ENCODE measurements at places on chromosomes 6 and 20. TPM values are rescaled to one million over a fixed set of nuclear protein-coding genes. Genes with fewer than 3 reads are reported as not detected.
A peak's percentile ranks its signal among the peaks of the same experiment; 100 is the strongest.

GRCh38 chr20:53077373-53078205, 105.4 kb downstream of the TSHZ2 start:
- DNase-seq: no peak

DNA sequence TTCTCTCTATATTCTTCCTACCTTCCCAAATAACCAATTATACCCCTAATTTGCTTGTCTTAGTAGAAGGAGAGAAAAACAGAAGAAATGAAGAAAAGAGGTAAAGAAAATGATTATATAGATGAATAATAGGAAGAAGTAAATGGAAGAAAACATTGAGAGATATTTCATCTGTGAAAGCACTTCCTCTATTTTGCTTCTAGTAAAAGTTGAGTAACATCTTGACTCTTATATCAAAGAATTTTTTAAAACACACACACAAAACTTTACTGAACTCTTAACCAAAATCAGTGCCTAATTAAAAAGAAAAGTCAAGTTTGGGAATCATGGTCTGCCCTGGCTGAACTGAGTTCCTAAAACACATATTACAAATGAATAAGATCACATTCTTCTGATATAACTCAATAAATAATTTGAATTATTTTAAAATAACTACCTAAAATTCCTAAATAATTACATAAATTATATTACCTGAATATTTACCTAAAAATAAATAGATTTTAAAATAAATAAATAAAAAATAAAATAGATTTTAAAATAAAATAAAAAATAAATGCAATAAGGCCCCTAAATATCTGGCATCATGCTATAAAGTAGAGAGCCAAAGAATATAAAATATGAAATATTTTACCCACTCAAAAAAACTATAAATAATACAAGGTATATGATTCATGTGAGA, 8.8 kb downstream of the SLC17A2 start:
- DNase-seq: no peak

GRCh38 chr6:68313911-68314310, 321.2 kb upstream of the ADGRB3 start:
- no peak for DNase-seq

DNA sequence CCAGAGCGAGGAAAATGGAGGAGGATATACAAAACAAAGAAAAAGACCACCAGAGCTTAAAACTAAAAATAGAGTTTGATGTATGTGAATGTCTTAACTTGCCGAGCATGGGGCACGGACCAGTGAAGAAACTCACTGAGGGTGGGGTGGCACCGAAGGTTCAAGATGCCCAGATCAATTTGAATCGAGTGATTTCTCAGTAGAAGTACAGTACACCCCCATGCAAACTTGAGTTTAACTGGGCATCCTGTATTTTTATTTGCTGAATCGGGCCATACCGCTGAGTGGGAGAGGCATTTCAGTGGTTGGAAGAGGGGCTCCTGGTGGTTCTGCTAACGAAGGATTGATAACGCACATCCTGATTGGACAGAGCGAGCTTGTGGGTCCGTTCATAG, 81.7 kb downstream of the ANKRD60 start:
- no peak for DNase-seq

- no peak for DNase-seq
Observed at GRCh38 chr6:1729750-1730140, 120.0 kb downstream of the FOXC1 start.

DNA sequence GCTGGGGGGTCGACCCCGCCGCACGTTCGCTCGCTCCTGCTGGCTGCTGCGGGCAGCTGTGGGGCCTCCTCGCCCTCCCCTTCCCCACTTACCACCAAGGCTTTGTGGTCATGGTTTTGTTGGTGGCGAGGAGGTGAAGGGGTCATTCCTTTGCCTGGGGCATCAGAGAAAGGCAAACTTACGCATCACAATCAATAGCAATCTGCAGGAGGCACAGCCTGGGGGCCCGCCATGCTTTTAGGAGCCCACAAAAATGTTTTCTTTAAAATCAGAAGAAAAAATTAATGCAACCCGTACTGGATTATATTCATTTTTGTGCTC, 137.0 kb downstream of the IMPG1 start:
- no peak for DNase-seq

DNA sequence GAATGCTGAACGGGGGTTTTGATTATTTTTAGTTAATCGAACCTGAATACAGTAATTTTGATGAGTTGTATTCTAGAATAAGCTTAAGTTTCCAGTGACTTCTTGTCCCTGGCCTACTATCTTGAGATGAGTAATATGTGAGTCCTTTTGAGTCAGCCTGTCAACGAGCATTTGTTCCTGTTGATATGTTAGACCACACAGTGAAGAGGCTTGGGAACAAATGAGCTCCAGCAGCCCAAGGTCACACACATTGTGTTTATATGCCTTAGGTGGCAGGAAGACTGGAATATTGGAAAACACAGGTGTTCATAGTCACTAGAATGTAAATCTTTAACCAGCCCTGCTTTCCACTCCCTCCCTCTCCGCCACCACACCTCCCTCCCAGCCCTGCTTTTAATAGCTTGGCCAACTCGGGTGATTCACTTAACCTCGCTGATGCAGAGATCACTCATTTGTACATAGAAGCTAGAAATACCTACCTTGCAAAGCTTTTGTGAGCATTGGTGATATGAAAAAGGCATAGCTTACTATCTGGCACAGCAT, 9.1 kb downstream of the SMPDL3A start:
- no peak for DNase-seq

DNA sequence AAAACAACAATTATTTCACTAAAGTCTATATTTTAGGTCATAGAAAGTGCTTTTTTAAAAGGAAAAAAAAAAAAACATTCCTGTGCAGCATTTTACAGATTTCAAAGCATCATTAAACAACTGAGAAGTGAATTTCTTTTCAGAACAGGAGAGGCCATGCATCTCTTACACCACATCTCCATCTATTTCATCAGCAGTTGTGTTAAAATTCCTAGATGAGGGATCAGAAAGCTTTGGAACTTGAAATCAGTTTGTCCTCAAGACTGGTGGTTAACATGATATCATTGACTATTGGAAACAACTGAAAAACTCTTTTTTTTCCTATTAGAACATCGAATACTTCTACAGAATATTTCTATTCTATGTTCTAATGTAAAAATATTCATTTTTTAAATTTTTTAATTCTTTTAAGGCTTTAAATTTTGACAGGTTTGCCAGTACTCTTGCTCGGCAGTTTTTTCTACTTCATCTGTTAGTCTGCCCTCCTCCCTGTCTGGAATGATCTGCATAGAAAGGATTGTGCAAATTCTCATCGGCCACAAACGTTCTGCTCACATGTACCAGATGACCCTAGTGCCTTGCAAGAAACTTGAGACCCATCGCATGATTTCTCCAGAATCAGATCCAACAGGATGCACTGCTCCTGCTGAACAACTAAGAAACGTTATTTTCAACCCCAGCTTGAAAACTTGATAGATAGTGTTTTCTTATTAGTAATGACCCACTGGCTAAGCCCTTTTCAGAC, 411.0 kb upstream of the AGPAT4 start:
- no peak for DNase-seq

- DNase-seq: no peak
Observed at GRCh38 chr6:36676141-36677058, 2.1 kb upstream of the CDKN1A start.

DNA sequence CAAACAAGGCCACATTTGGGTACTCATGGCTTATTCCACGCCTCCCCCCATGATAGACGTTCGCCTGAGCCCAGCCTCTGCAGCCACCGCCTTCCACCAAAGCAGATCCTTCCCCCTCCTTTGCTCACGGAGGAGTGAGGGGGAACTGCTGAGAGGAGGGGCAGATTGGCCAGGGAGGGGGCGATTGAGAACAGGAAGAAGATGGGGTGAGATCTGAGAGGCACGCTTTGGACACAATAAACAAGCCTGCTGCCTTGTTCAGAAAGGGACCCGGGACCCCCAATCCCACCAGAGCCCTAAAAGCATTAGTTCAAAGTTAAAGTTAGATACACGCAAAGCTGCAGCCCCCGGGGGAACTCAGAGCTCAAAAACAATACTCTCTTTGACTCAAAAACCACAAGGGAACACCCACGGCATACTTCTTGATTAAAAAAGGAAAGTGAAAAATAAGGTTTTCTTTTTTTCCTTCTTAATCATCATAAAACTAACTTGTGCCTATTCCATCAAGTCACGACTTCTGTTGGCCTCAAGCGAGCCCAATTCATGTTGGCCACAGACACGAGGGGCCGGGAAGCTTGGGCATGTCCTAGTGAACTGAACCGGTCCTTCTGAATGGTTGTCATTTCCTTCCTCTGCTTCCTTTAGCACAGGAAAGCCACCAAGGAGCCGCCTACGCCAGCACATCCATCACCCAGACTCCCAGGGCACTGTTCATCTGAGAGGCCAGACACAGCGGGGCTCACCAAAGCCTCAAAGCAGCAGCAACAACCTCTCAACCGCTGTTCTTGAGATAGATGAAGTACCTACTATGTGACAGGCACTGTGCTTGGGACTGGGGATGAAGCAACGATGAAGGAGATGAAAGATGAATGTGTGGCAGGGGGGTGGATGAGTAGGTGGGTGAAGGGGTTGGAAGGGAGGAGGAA, 44.7 kb downstream of the NFATC2 start:
- no peak for DNase-seq

DNA sequence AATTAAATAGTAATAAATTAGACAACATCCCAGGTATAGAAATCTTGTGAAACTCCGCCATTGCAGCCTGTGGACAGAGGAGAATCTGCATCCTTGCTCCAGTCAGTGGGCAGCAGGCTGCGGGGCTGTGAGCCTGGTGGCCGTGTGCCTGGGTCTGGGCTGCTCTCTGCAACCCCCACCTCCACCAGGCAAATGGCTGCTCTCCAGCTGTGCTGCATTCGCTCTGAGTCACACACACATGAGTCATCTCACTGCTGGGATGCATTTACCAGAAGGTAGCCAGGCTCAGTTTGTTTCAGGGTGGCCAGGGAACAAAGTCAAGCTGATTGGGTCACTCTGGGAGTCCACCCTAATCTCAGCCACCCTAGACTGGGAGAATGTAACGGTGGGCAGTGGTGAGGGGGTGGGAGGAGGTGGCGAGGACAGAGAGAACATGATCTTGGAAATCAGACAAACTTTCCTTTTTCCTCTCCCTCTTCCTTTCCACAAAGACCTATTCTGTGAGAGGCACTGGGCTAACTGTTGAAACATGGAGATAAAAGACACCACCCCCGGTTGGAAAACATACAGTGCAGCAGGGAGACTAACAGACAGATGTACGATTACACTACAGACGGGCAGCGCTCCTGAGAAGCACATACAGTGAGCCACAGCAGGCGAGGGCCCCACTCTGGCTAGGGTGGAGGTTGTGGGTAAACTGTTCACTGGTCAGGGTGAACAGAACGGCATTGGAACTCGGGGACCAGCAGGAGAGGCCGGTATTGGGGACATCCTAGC, 59.2 kb downstream of the TRAM2 start:
- DNase-seq: no peak

GRCh38 chr20:19347943-19348456, 135.6 kb downstream of the SLC24A3 start:
- no peak for DNase-seq

- no peak for DNase-seq
Observed at GRCh38 chr6:132405143-132405915, 4.1 kb upstream of the MOXD1 start.

DNA sequence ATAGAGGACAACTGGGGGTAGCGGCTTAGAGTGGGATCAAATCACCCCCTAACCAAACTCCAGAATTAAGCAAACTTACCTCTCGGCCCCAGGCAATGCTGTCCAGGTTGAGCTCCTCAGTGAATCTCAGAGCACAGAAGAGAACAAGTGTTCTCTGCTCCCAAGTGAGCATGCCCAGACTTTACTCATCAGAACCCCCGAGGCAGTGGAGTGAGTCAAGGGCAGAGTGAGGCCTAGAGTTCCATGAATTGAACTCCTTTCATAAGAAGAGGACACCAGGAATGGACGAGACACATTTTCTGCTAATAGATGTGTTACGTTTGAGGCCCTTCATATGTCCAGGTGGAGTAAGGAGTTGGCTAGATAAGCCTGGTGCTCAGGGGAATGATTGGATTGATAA, 134.0 kb upstream of the DTNBP1 start:
- no peak for DNase-seq

DNA sequence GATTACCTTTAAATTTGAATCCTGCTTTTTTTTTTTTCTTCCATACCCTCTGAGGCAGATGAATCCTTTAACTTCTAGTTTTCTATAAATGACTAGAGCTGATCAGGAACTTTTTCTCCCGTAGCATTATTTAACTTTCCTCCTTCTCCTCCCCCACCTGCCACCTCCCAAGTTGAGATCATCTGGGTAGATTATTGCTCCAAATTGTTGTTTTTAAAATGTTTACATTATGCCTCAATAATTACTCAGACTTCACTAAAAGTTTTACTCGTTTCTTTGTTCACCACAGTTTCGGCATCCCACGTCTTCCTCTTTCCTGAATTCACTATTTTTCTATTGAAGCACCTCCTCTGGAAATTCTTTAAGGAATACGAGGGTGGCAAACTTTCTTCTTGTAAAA, 16.6 kb upstream of the SCUBE3 start:
- no peak for DNase-seq

- no peak for DNase-seq
Observed at GRCh38 chr6:74690365-74690764, 515.5 kb downstream of the COL12A1 start.

- peak; percentile 83 for DNase-seq
Observed at GRCh38 chr6:134063966-134064445, 11.6 kb upstream of the SLC2A12 start.

Gene PLG
- not detected for total RNA-seq

Gene BMP7
- total RNA-seq: 13.5 TPM

Gene SNAP25
- total RNA-seq: 79.8 TPM

Gene COL9A1
- 7.3 TPM for total RNA-seq

Gene CNR1
- 225 TPM for total RNA-seq

Gene CCDC28A
- 5.7 TPM for total RNA-seq

Gene COL20A1
- 2.7 TPM for total RNA-seq

Gene AKAP12
- 51.3 TPM for total RNA-seq

Gene PNRC1
- total RNA-seq: 75.8 TPM

Gene KCNS1
- 1.2 TPM for total RNA-seq

Gene PRSS35
- 2.4 TPM for total RNA-seq

Gene OPRL1
- total RNA-seq: 9.5 TPM

Gene SPEF1
- total RNA-seq: 1.00 TPM

All from cerebellum (tissue), 4 donors.